Stimulated activated CD4-positive, alpha-beta T cell treated with anti-CD3 and anti-CD28 coated beads, TNF-alpha, amount 100 ng/mL, for 1 hour (primary cell): ENCODE measurements at places on chromosomes 16 and 17.
A peak's percentile ranks its signal among the peaks of the same experiment; 100 is the strongest.

DNA sequence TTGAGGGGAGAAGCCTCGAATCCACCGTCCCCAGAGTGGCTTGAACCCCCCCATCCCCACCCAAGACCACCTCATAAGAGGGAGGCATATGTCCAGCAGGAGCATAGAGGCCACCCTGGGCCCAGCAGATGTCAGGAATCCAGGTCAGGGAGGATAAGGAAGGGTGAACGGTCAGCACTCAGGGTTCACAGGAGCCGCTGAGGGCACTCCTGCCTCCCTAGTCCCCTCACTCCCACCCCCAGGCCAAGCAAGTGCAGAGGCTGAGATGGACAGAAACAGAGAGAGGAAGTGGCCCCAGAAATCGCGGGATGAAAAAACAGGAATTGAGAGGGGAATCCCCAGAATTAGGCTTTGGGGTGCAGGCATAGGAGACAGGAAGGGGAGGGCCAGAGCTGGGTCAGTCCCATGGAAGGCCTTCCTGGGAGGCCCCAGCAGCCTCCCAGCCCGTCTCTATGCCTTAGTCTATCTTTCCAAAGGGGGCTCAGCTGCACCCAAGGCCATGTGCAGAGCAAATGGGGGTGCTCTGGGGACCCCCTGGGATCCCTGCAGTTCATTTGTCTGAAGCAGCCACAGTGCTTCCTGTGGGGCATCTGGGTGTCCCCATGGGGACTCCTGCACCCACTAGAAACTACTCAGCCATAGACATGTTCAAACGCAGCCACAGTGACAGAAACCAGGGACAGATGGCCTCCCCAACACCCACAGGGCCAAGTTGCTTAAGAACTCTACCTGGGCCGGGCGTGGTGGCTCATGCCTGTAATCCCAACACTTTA, 1.7 kb downstream of the CMTM3 start:
- DNase-seq = no peak

DNA sequence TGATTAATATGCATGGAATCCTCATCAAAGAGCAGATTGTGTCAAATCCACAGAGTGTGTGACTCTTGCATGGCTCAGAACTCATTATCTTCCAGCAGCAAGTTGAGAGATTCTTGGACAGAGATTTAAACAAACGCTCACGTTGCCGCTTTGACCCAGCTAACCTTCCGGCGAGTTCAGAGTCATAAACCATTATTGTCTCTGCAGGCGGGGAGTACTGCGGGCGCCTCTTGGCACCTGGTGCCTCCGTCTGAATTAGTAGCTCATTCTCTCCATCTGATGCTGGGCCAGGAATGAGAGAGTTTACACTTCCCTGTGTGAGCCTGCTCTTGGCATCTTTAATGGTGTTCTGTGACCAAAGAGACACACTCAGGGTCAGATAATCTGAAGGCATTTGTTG, 138.6 kb upstream of the WSCD1 start:
- no peak for DNase-seq

- DNase-seq = no peak
These were observed 5.6 kb upstream of the SYNRG start for GRCh38 chr17:37614823-37615222.

DNA sequence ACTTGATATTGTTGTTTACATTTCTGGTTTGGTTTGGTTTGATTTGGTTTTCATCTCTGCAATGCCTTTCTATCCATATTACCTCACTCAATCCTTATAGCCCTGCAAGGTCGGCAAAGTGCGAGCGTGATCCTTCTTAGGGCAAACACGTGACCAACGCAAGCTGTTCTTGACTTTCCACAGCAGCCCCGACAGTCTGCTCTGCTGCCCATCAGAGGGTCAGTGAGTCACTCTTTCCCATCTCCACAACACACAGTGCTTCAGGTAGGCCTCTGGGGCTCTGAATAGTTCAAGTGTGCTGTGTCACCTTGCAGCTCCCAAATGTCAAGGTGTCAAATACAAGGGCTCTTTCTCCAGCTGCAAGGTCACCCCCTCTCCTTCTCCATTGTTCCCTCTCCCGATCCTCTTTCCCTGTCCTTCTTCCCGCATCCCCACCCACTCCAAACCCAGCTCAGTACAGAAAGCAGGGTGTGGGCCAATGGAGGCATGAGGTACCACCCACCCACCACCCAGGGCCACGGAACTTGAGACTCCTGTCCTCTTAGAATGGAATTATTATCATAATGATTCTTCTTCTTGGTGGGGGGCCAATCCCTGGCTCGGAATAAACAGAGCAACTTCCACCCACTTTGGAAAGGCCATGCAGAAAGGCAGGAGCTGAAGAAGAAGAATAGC, 139.7 kb downstream of the SLC39A11 start:
- no peak for DNase-seq

DNA sequence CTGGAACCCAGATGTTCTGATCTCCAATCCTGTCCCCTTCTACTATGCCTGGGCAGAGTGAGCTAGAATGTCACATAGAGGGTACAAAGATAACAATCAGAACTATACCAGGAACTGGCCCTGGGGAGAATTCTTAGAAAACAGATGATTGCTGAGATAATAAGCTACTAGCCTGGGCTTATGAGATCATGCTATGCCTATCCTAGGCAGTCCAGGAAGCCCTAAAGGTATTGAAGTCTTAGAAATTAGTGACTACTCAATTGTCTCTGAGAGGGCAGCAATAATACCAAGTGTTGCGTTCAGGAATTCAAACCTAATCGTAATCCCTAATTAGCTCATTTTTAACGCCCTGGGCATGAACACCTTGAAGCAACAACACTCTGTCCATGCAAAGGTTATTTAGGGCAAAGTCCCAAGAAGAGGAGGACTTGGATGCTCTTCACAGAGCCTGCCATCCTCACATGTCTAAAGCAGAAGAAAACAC, 77.1 kb downstream of the MMD start:
- DNase-seq = no peak

DNA sequence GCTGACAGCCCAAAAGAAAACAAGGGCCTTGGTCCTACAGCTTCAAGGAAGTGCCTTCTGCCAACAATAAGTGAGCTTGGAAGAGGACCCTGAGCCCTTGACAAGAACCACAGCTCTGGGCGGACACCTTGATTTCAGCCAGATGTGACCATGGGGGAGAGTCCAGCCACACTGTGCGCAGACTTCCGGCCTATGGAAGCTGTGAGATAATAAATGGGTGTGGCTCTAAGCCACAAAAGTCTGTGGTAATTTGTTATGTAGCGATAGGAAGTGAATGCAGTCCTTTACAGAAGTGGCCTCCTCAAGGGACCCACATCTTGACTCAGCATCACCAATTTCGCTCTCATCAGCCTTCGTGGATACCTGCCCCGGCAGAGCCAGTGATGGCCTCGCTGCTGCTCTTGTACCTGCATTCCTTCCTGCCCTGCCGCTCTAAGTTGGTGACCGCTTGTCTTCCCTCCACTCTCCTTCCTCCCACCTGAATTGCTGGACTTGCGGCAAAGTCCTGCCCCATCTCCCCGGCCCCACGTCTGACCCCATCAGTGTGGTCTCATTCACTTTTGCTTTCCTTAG, 29.3 kb downstream of the PRSS54 start:
- no peak for DNase-seq

DNA sequence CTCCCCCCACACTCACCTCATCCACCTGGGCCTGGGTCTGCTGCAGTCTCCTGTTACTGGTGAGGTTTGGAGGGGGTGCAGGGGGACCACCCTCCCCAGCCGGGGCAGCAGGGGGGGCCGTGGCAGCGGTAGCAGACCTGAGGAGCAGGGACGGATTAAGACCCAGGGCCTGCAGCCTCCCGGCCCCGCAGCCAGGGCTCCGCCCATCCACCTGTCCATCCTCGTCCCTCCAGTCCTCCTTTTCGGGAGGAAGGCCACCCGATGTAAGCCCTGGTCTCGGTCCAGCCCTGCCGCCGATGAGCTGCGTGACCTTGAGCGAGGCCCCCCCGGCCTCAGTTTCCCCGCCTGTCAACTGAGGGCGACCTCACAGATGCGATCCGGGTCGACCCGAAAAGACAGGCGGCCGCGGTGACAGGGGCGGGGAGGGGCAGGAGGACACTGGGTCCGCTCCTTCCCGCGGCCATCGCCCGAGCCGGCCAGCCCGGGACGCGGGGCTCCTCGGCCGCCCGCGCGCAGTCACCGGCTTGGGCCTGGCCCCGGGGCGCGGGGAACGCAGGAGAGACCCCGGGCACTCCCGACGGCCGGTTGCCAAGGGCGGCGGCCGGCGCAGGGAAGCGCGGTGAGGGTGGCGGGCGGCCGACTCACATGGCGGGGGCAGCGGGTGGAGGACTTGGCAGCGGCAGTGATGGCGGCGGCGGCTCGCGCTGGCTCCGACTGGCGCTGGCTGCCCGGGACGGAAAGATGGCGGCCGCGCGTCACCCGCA, at the start of gene VAMP2:
Gene VAMP2 (minus strand): TSS at position 716 of the 764 bp plus-strand sequence. CDS start 69 bp downstream, at position 647.
- DNase-seq = peak; percentile 74

DNA sequence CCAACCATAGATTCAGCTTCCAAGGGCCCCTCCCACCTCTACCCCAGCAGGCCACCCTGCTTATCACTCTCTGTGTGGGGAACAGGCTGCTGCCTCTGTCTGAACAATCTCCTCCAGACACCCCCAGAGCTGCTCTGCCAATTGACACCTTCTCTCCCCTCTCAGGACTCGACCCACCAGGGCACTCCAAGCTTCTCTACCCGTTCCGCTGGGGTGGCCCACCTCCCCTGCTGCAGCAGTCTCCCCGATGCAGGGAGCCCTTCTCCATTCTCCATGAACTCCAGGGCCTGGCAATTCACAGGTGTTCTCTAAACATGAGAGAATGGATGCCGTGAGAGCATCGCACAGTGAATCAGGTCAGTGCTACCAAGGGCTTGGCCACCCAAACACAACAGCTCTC, 28.3 kb upstream of the FAAP100 start:
- no peak for DNase-seq

GRCh38 chr17:77106874-77107358, 33.9 kb upstream of the SEC14L1 start:
- no peak for DNase-seq
